ENCODE measurements at places on chromosomes 13 and 19. TPM values are rescaled to one million over a fixed set of nuclear protein-coding genes. Genes with fewer than 3 reads are reported as not detected.
A peak's percentile ranks its signal among the peaks of the same experiment; 100 is the strongest.

DNA sequence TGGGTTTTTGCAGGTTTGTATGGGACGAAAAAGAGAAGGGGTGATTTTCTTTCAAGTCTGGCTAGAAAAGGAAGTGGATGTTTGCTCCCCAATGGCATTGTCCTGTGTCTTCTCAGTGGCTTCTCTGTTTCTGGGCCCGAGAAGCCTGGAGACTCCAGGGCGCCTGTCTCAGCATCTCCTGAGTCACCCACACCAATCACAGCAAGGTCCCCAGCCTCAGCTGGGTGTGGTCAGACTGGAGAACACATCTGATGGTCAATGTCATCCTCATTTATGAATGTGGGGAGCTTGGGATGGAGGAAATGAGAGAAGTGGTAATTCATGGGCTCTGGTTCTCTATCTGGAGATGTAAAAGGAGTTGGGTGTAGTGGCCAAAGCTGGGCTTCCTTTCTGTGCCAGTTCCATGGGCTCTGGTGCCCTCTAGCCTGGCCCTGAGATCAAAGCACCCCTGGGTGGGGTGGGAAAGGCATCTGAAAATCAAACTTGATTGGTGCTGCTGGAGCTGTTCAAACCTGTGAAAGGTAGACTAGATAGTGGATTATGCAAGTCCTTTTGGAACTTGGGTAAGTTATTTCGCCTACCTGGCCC is 13.4 kb downstream of the RASL11A start:
- H3K4me1 ChIP-seq, result no peaks in the 10 kb centered on the region
- no peaks in the 10 kb centered on the region for H3K36me3 ChIP-seq
- H3K4me3 ChIP-seq, result no peak overlapping the region
- peaks cover 6% of the 10 kb centered on the region for H3K27me3 ChIP-seq

GRCh38 chr19:15252398-15253018 is 20.3 kb upstream of the EPHX3 start:
- peak; percentile 55 for DNase-seq
- no peaks in the 10 kb centered on the region for H3K27me3 ChIP-seq
- H3K4me1 ChIP-seq, result peaks cover 72% of the 10 kb centered on the region
- H3K36me3 ChIP-seq, result peaks cover 76% of the 10 kb centered on the region

MISP gene
- total RNA-seq, result 0.09 TPM

DNA sequence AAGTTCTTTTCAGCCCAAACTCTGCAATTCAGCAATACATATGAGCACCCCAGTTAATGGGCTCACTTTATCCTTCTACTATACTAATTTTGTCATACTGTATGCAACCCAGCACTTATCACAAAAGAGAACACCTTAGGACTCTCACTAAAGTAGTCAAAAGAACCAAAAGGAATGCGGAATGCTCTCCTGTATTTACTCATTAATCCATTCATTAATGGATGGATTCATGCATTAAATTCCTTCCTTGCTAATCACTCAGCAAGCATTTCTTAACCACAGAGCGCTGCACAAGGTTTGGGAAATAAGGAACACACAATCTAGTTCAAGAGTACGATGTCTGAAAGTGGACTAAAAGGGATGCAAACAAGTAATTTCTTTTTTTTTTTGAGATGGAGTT is 12.8 kb upstream of the DOCK9 start:
- no peak overlapping the region for H3K27ac ChIP-seq
- H3K4me3 ChIP-seq, result no peak overlapping the region
- H3K4me1 ChIP-seq, result peaks cover 2% of the 10 kb centered on the region
- no peaks in the 10 kb centered on the region for H3K27me3 ChIP-seq

Measured in muscle of leg (tissue), 16 donors.